ENCODE measurements at places on chromosomes 11 and 22. TPM values are rescaled to one million over a fixed set of nuclear protein-coding genes. Genes with fewer than 3 reads are reported as not detected.

OR52N4 gene
- not detected for total RNA-seq

DEUP1 gene
- total RNA-seq: 1.7 TPM

SUSD2 gene
- total RNA-seq: 0.75 TPM

DNA sequence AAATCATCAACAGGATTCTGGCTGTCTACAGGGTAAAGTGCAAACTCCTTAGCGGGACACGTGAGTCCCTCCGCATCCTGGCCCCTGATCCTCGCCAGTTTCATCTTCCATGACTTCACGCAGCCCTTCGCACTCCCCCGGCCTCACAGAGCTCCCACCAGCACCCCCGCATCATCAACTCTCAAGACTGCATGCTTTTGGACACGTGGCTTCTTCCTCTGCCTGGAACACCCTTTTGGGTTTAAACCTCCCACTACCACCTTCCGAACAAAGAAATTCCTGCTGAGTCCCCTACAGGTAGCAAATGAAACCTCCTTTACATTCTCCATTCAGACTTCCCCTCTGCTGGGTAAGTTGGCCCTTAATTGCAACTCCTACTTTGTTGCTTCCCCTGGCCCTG lies 12.6 kb upstream of the EIF3M start:
- no peak for DNase-seq

GRCh38 chr22:46969961-46970360 lies 207.5 kb downstream of the TBC1D22A start:
- no peak for DNase-seq

DNA sequence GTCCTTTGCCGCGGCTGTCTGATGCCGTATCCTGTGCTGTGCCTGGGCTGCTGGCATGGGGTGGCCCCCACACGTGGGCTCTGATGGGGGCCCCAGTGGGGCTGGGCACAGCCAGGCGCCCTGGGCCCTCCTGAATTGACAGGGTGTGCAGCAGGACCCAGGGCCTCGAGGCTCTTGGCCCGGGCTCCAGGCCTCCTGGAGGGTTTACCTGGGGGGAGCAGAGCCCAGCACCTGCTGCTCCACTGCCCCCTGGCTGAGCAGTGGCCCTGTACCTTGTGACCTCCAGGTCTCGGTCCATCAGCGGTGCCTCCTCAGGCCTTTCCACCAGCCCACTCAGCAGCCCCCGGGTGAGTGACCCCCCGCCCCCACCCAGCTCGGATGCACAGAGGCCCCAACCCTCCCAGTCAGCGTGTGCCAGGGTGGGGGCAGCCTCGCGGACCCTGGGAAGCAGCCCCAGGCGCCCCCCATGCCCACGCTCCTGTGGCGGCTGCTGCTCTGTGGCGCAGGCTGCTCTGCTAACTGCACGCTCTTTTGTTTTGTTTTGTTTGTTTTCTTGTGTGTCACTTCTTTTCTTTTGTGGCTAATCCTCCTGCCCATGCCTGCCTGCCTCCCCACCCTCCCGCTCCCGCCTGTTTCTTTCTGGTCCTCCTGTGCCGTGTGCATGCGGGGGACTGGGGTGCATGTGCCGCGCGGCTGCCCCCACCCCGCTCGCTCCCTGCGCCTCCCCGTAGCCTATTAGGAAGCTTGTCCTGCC lies 36.9 kb downstream of the MOB2 start:
- no peak for DNase-seq

All from progenitor cell of endocrine pancreas (in vitro differentiated cells).